ENCODE measurements at places on chromosomes 5 and 9.

DNA sequence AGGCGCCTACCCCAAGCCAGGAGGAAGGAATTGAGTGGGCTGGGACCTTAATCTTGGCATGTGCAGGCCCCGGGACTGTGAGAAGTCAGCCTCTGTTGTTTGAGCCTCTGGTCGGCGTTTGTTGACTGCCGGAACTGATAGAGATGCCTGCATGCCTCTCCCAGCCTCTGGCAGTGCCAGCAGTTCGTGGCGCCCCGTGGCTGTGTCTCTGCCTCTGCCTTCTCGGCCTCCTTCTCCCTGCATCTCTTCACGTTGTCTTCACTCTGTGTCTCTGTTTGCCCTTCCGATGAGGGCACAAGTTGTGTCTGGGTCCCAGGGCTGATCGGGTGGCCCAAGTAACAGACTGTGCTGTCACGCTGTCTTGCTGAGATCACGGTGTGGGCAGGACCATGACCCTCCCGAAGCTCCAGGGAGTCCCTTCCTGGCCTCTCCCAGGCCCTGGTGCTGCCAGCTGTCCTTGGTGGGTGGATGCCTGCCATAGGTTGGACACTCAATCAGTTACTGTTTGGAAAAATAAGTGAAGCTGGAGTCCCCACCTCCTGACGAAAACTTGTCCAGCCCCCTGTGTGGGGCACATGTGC, 133.5 kb upstream of the LPCAT1 start:
- DNase-seq = no peak

GRCh38 chr5:69368458-69369339, 621 bp downstream of the AK6 start:
- no peak for DNase-seq

DNA sequence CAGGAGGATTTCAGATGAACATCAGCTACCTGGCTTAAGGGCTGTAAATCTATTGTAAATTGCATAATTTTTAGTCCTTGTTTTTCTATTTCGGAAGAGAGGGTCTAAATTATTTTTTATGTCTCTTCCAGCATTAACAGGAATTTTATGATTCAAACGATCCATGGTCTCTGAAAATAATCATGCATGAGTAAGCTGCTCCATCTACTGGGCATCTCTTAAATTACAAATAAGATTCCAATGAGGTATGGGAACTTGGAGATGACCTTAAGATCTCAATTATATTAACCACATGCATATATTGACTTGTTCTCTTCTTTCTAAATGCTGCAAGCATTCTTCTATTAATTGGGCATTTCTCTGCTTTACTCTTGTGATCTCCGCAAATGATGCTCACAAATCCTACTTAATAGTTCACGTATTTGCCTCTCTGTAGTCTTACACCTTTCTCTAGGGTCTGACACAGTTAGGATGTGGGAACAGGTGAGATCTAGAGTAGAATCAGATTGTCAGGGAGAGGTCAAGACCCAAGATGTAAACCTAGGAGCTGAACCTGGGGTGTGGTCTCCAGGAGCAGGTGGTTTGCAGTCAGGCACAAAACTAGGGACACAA, 86.9 kb downstream of the NUDT12 start:
- no peak for DNase-seq

DNA sequence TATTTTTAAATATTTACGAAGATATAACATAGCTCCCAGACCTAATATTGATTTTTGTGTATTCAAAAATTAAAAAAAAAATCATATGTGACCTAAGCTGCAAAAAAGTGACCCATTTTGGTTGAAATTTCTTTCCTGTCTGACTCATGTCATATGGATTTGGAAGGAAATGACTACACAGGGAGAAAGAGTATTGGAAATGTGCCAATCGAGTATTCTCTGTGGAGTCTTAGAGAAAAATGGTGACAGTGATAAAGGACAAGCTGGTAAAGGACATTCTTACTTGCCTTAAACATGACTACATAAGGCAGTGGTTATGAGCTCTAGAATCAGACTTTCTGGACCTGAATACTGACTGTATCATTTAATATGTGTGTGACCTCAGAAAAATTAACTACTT, 262.9 kb upstream of the PTPRD start:
- no peak for DNase-seq

DNA sequence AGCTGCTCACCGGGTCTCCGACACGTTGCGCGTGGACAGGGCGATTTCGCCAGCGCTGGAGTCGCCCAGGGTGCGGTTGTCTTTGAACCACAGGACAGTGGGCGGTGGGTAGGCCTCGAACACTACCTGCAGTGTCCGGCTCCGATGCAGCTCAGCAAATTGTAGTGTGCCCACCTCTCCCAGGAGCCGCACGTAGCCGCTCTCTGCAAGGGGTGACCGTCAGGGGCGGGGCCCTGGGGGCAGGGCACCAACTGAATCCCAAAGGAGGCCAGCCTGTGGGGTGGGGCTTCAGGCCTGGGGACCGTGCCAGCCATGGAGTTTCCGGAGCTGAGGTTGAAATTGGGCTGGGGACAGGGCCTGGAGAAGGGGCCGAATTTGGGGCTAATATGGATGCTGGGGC, 22.9 kb downstream of the PDGFRB start:
- no peak for DNase-seq

GRCh38 chr5:71537687-71538086, 49.5 kb upstream of the MCCC2 start:
- DNase-seq = no peak

DNA sequence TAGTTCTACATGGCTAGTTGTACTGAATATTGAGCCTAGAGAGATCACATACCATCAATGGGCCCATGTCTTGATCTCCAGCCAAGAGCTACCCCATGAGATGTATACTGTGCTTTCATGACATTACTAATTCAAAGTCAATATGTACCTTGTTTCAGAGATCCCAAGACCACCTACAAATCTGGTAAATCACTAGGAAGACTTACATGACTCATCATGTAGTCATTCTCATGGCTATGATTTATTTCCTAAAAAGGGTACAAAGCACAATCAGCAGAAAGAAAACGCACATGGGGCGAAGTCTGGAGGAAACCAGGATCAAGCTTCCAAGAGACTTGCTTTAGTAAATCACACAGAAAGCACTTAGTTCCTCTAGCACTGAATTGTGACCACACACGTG, 103.0 kb downstream of the PCSK5 start:
- no peak for DNase-seq

GRCh38 chr9:109206670-109207069, 39.6 kb upstream of the FRRS1L start:
- DNase-seq = no peak

GRCh38 chr5:135244620-135245021, 154.4 kb downstream of the MACROH2A1 start:
- no peak for DNase-seq

DNA sequence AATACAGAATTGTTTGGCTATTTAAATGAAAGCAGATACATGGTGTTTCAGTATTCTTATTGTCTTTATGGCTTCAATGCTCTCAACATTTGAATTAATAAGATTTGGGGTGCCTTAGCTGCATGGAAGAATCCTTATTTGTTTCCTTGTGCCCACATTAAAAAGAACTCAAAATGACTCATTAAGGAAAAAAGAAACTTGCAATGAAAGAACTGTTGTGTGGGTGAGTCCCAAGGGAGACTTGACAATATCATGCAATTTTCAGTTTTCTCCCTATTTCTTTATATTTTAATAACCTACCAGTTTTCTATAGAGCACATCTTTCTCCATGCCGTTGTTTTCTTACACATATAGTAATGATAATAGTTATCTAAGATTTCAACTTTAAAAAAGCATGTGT, 404.0 kb downstream of the PDE4D start:
- DNase-seq = no peak

DNA sequence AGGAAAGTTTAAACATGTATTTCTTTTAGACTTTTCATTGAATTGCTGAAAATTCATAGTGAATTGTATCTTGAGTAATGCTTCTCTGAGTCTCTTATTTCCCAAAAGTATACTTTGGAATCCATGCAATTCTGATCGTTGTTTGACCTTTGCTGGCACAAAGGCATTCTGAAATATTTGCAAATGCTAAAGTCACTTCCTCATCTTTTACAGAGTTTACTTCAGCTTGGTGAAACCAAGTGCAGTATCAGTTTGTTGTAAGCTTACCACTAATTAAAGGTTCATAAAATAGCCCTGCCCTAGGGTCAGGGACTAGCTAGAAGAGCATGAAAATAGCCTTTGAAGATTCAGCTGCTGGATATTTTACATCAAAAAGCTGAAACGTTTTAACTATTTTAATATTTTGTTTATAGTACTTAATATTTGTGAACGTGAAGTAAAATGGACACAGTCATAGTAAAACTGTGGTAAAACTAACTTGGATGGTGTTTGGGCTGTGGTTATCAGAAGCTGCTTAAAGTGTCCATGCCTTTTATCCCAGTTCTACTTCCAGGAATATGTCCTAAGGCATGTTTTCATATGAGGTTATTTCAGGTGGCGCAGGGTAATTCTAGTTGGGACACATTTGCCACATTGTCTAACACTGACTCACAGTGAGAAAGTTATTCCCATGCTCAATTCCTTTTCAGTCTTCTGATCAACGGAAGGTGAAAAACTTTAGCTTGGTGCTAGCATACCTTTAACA, 45.3 kb downstream of the SLC22A5 start:
- DNase-seq = no peak

DNA sequence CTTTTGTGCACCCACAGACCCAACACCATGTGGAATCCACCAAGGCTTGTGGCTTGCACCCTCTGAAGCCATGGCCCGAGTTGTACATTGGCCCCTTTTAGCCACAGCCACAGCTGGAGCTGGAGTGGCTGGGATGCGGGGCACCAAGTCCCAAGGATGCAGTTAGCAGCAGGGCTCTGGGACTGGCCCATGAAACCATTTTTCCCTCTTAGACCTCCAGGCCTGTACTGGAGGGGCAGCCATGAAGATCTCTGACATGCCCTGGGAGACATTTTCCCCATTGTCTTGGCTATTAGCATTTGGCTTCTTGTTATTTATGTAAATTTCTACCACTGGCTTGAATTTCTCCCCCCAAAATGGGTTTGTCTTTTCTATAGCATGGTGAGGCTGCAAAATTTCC, 51.8 kb downstream of the RASA1 start:
- DNase-seq = no peak

DNA sequence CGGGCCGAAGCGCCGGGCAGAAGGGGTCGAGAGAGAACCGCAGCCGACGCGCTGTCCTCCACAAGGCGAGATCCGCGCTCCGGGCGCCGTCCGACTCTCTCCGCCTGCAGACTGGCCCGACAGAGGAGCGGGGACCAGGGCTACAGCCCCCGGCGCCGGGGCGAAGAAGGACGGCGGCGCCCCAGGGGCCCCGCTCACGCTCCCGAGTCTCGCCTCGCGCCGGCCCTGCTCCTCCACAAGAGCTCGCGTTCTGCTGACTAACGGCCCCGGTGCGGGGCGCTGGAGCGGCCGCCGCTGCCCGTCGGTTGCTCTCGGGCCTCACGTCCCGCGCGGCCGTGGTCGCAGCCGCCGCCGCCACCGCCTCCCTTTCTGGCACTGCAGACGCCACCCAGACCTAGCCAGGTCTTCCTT, 338 bp downstream of the ABHD17B start:
- no peak for DNase-seq

DNA sequence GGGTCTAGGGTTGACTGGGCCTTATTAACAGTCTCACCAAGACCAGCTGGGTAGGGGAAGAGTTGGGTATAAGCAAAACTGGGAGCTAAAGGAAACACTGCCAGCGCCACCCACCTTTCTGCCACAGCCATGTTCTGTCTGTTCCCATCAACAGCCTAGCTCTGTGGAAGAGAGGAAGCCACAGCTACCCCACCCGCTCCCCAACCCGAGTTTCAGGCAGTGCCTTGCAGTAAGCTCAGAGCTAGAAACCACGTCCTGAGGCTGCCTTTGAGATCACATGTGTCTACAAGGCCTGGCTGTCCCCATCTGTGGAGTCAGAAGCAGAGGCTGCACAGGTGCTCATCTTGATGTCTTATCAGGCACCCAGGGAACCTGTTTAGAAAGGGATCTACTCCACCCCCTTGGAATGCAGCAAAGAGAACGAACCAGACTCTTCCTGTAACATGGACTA, 15.3 kb downstream of the HNRNPH1 start:
- DNase-seq = no peak

- no peak for DNase-seq
Measured at GRCh38 chr9:134661299-134661698, 19.7 kb downstream of the COL5A1 start.

GRCh38 chr5:61320860-61321259, 11.2 kb upstream of the ZSWIM6 start:
- no peak for DNase-seq

- DNase-seq = no peak
Measured at GRCh38 chr5:36442796-36443195, 141.1 kb upstream of the RANBP3L start.

GRCh38 chr5:152942633-152943336, 537.7 kb upstream of the NMUR2 start:
- no peak for DNase-seq

- DNase-seq = no peak
Measured at GRCh38 chr9:127528422-127529251, 77.3 kb downstream of the LRSAM1 start.

DNA sequence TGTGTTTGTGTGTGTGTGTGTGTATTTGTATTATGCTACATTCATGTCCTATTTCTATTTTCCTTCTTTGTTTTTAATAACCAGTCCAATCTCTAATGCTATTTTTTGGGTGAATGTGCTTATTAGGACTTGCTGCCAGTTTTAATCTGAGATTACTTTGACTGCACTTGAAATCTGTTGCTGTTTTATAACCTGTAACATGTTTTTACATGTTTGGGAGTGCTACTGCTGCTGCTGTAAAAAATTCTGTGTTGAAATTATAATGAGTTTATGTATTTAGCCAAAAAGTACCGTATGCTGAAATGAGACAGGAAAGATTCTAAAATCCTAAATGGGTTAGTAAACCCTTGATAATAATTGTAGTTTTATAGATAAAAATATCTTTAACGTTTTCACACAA, 104.7 kb upstream of the SSBP2 start:
- no peak for DNase-seq

- no peak for DNase-seq
Measured at GRCh38 chr9:125312411-125312810, 50.8 kb downstream of the GAPVD1 start.

DNA sequence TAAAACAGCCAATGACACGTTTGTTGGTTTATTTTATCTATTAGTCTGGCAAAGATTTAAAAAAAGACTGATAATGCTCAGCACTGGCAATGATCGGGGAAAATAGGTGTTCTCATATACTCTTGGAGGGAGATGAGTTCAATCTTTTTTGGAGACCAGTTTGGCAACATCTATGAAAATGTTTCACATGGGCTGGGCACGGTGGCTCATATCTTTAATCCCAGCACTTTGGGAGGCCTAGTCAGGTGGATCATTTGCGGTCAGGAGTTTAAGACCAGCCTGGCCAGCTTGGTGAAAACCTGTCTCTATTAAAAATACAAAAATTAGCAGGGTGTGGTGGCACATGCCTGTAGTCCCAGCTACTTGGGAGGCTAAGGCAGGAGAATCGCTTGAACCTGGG, 6.8 kb upstream of the ANKRD31 start:
- DNase-seq = no peak

GRCh38 chr5:169978714-169979113, 1.6 kb downstream of the INSYN2B start:
- no peak for DNase-seq

GRCh38 chr9:97640325-97640724, 6.7 kb downstream of the NCBP1 start:
- no peak for DNase-seq

- DNase-seq = no peak
Measured at GRCh38 chr5:142605611-142606010, 80.3 kb downstream of the FGF1 start.
